Stimulated activated CD8-positive, alpha-beta memory T cell treated with anti-CD3 and anti-CD28 coated beads, Interleukin-2, amount 100 ng/mL, for 48 hours (primary cell): ENCODE measurements at places on chromosomes 12 and 14.

DNA sequence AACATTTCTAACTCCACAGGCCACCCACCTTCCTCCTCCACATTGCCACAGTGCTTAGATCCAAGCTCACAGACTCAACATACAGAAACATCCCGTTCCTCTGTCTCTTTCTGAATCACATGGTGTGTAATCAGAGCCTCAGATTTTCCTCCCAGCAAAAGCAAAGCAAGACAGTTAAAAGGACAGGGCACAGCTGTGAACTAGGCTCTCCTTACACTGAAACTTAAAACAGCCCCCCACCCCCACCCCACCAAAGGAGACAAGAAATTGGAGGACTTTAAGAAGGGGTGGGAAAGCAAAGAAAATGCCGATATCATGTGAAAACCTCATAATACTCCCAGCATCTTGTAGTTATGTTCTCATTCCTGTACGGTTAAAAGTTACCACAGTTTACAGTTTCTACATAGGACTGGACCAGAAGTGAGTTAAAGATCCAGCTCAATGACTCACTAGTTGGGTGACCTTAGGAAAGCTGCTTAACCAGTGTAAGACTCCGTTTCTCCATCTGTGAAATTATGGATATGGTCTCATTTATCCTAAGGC, 4.8 kb downstream of the YBX3 start:
- DNase-seq: no peak

DNA sequence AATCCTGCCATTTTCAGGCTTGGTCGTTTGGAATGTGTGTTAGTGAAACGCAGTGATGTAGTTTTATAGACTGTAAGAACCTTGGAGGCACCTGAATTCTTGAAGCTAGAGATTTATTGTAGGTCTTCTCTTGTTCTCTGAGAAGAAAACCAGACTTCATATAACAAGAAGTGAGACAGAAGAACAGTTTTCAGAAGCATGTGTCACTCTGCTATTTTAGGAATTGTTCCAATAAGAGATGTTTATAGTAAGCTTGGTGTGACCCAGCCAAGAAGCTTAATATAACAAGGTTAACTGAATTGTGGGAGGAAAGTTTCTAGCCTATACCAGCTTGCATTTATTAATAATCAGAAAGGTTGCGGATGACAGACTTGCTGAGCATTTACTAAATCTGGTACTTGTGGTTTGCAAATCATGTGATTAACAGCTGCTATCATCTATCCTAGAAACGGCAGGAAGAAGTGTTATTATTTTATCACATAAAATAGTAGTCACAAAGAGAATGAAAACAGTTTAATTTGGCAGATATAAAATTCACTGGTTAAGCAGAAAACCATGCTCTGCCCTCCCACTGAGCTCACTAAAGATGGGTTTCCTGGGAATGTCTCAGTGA, 49.2 kb upstream of the BCAT1 start:
- DNase-seq: no peak

GRCh38 chr12:26647088-26647487, 185.9 kb downstream of the ITPR2 start:
- no peak for DNase-seq

DNA sequence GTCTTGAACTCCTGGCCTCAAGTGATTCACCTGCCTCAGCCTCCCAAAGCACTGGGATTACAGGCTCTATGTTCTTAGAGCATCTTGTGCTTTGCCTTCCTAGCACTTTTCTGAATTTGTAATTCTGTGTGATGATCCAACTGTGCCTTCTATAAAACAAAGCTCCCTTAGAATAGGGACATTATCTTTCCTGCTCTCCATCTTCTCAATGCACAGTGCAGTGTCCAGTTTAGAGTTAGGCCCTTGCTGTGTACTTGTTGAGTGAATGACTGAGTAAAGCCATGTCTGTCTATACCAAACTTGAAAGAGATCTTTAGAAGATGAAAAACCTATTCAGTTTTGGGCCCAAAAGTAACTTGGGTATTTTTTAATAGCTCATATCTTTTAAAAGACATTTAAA, 5.2 kb downstream of the WDR20 start:
- DNase-seq: no peak

DNA sequence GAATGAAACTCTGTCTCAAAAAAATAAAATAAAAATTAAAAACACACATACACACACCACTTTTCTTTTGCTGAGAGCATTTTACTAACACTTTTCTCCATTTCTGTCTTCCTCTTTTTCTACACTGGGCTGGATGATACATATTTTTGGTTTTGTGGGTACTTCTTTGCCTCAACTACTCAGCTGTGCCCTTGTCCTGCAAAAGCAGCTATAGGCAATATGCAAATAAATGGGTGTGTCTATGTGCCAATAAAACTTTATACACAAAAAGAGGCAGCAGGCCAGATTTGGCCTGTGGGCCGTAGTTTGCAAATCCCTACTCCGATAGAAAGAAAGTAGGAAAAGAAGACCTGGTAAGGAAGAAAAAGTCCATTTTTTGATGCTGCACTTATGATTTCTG, 6.5 kb downstream of the CLMN start:
- DNase-seq: no peak

GRCh38 chr12:99529966-99530365, 117.6 kb upstream of the GARIN6 start:
- DNase-seq: no peak

GRCh38 chr14:104149278-104149595, 10.8 kb downstream of the KIF26A start:
- DNase-seq: no peak

GRCh38 chr14:22168092-22168955, 420.7 kb downstream of the DAD1 start:
- DNase-seq: no peak

- no peak for DNase-seq
Measured at GRCh38 chr12:58980768-58981167, 60.5 kb upstream of the LRIG3 start.

GRCh38 chr12:4809013-4809448, 88.8 kb downstream of the GALNT8 start:
- no peak for DNase-seq

- DNase-seq: no peak
Measured at GRCh38 chr12:114190971-114191370, 215.0 kb downstream of the TBX5 start.
